ENCODE measurements at places on chromosomes 12 and 14.

DNA sequence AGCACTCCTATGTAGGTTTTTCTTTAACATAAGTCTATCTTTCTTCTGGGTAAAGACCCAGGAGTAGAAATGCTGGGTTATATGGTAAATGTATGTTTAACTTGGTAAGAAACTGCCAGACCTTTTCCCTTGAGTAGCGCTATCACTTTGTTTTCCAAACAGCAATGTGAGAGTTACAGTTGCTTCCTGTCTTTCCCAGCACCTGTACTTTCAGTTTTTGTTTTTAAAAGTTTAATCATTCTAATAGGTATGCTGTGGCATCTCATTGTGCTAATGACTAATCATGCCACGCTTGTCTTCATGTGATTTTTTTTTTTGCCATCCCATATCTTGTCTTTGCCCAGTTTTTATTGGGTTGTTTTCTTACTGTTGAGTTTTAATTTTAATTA lies 28.1 kb downstream of the GIT2 start:
- peaks cover 17% of the 10 kb centered on the region for H3K4me1 ChIP-seq
- H3K36me3 ChIP-seq: no peaks in the 10 kb centered on the region
- H3K4me3 ChIP-seq: no peak overlapping the region

DNA sequence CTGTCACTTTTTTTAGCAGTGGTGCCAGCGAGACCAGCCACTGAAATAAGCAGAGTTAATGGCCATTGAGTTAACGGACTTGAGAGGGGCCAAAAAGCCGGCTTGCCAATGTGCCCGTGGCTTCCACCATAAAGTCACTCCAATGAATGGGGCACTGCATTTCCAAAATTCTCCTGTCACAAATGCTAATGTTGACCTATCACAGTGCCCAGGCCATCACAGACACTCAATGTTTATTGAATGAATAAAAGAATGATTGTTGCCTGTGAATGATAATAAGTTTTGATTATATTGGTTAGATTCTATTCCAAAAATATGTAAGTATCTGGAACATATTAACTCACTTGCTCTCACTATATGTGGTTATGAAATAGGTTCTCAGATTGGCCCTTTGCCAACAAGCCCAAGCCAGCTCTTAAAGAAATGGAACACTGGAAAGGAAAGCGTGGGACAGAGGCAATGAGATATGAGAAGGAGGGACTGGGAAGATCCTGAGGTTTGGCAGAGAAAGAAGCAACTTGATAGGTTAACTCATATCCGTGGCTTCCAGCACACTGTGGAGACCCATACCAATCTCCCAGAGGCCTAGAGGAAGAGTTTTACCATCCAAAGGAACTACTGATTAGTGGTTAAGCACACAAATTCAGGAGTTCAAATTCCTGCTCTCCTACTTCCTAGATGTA lies 108.7 kb downstream of the BTG1 start:
- no peaks in the 10 kb centered on the region for H3K36me3 ChIP-seq
- no peak overlapping the region for H3K27ac ChIP-seq
- DNase-seq: no peak
- H3K4me1 ChIP-seq: peaks cover 8% of the 10 kb centered on the region

- H3K4me3 ChIP-seq: no peak overlapping the region
- DNase-seq: no peak
- H3K27me3 ChIP-seq: no peaks in the 10 kb centered on the region
- no peaks in the 10 kb centered on the region for H3K36me3 ChIP-seq
- H3K4me1 ChIP-seq: no peaks in the 10 kb centered on the region
These were observed 211.0 kb downstream of the IPO8 start for GRCh38 chr12:30484658-30485057.

DNA sequence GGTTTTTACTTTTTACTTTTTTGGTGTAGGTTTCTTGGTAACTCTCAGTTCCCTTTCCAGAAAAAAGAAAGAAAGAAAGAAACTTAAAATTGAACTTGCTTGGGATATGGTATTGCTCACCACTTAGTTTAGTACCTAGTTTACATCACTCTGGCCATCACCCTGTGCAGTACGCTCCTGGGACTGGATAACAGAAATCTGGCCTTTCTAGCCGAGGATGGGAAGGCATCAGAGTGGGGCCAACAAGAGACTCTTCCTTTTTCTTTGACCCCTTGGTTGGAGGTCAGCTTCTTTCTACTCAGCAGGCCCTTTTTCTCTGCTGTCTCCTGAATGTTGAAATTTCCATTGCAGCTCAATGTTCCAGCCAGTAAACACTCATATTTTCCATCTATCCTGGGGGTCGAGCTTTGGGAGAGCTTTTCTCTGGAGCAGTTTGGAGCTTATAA lies 156.6 kb downstream of the TGFB3 start:
- peaks cover 36% of the 10 kb centered on the region for H3K4me1 ChIP-seq
- peak overlapping the region; percentile 62 for H3K27ac ChIP-seq
- H3K27me3 ChIP-seq: no peaks in the 10 kb centered on the region
- DNase-seq: no peak
- H3K36me3 ChIP-seq: no peaks in the 10 kb centered on the region

DNA sequence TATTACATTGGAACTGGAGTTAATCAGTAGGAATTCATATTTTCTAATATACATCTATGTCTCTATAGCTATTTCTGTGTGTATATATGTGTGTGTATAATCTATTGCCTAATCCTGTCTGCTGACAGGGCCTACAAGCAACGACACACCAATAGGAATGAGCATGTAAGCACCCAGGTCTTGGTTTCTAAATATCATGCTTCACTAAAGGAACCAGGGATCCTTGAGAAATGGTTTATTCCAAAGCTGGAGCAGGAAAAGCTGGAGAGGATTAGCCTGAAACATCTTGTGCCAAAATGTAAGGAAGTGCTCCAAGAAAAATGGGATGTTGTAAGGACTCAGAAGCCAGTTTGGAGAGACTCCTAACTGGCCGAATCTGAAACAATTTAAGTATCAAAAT lies 29.3 kb upstream of the LGALS3 start:
- H3K27ac ChIP-seq: peak overlapping the region; percentile 42
- no peaks in the 10 kb centered on the region for H3K36me3 ChIP-seq
- no peak for DNase-seq
